ENCODE measurements at places on chromosomes 3 and 15.

DNA sequence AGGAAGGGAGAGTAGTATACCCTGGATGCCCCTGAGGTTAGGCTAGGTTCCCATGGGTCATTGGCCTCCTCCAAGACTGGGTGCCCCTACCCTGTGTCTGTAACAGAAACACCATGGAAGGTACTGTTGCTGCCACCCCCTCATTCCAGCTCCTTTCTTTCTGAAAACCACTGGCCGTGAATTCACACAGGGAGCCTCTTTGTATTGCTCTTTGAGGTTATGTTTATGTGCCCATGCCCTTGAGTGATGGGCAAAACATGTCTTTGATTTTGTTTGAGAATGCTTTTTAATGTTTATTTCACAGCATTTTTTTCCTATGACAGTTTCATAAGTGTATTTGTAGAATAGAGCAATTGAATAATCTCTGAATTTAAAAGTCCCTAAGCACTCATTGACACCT is 79.7 kb downstream of the RARB start:
- no peak for DNase-seq

GRCh38 chr15:72130272-72130671 is 12.1 kb downstream of the SENP8 start:
- no peak for DNase-seq

- no peak for DNase-seq
Observed at GRCh38 chr3:111373861-111374260, 168.1 kb upstream of the CD96 start.

DNA sequence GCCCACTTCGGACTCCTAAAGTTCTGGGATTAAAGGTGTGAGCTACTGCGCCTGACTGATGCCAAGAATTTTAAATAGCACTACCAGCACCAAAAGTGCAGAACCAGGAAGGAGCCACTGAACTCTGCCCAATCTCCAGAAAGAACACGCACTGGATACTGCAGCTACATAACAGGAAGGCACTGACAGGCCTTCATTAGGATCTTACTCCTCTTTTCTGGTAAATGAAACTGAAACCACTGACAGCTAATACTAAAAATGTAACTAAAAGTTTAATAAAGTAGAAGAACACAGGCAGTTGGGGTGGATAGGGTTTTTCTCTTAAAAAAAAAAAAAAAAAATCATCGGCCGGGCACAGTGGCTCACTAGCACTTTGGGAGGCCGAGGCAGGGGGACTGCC is 74.1 kb upstream of the CHRM5 start:
- no peak for DNase-seq

GRCh38 chr15:67720556-67721175 is 104.6 kb upstream of the SKOR1 start:
- DNase-seq: no peak

DNA sequence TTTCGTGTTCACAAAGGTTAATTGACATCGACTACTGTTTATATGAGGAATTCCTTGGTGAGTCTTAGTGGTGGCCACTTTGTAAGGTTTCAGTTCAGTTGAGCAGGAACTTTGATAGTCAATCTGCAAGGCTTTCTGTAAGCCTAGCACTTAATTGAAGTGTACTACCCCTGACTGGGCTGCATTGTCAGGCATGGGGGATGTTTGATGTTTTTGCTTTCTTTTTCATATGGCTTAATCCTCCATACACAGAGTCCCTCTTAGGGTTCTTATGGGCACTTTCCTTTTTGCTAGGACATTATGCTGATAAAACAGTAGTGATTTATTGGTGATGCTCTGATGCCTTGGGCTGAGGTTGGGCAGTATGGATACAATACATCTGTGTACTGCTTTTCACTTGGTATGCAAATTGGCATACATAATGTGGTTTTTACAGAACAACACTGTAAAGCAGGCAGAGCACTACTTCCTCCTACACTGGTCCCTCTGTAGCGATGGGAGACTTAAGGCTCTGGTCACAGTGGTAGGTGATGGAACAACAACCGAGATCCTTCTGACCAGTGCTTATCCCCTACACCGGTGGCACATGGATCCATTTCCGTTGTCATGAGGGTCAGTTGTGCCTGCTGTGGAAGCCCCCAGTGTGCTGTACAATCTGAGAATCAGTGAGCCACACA is 261.0 kb downstream of the MFSD1 start:
- no peak for DNase-seq

GRCh38 chr15:50685191-50685975 is 1.2 kb downstream of the TRPM7 start:
- DNase-seq: no peak

- DNase-seq: no peak
Observed at GRCh38 chr3:186354100-186354499, 7.9 kb downstream of the DGKG start.

- DNase-seq: no peak
Observed at GRCh38 chr3:88058306-88058580, 562 bp downstream of the CGGBP1 start.

DNA sequence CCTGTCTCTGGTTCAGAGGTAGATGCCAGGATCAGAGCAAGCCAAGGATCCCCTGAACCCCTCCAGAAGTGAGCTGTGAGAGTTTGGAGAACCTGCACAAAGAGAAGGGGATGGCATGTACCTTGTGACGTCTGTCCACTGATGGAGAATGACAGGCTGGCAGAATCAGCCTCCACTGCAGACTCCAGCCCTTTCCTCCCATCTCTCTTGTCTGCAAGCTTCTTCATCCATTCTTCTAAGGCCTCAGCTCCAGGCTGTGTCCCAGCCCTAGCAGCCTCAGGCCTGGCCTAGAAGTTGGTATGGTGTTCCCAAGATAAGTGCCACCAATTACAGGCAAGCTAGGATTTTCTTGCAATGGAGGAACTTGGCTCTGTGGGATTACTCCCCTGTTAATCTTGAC is 8.6 kb downstream of the GALNT15 start:
- no peak for DNase-seq

- no peak for DNase-seq
Observed at GRCh38 chr15:58221591-58222241, 83.5 kb downstream of the AQP9 start.

- DNase-seq: no peak
Observed at GRCh38 chr15:73328149-73328820, 40.5 kb downstream of the HCN4 start.

DNA sequence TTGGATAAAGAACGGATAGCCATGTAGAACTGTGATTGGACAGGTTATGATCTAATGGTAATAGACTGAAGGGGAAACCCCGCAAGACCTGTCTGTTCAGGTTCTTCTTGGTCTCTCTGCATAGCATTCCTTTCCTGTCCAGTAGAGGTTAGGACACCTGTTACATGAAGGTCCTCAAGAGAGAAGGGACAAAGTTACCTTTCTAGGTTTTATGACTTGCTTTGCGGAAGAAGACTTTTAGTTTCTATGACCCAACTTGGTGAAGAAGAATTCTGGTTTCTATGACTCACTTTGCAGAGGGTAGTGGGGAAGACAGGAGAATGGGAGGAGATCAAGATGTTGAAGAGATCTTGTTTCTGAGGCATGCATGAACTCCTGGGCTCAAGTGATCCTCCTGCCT is 97.9 kb upstream of the C3orf80 start:
- DNase-seq: no peak

- DNase-seq: no peak
Observed at GRCh38 chr3:39748002-39748401, 61.4 kb upstream of the MYRIP start.

GRCh38 chr3:105948101-105948500 is 79.3 kb upstream of the CBLB start:
- no peak for DNase-seq

DNA sequence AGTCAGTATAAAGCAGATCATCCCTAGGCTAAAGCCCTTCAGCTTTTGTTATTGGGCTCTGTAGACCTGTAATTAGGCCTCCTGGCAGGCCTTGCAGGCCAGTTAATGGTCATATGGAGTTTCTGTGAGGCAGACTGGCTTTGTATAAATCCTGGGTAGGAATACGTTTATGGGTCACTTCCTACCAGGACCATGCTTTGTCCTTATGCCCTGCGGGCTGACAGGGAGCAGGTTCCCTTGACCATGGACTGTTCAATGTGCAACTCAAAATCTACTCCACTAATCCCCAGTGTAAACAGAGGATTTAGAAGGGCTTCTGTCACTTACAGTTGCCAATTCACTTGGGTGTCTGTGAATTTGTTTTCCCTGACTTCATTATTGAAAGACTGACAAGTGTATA is 202.7 kb upstream of the MLF1 start:
- DNase-seq: no peak
